ENCODE measurements at places on chromosomes 12 and 14.

GRCh38 chr12:2341871-2342270 lies 289.1 kb downstream of the CACNA1C start:
- DNase-seq: no peak

DNA sequence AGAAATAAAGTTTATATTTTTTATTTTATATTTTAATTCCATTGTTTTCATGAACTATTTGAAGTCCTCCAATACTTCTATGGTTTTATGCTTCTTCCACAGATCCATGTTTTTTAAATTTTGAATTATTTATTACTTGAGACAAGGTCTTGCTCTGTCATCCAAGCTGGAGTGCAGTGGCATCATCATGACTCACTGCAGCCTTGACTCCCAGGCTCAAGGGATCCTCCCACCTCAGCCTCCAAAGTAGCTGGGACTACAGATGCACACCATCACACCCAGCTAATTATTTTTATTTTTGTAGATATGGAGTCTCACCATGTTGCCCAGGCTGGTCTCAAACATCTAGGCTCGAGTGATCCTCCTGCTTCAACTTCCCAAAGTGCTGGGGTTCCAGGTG lies 28.8 kb upstream of the DLGAP5 start:
- no peak for DNase-seq

- DNase-seq: no peak
These were observed 67.2 kb downstream of the NOS1 start for GRCh38 chr12:117294189-117294603.

GRCh38 chr12:50222275-50222783 lies 55.2 kb upstream of the CERS5 start:
- DNase-seq: no peak

DNA sequence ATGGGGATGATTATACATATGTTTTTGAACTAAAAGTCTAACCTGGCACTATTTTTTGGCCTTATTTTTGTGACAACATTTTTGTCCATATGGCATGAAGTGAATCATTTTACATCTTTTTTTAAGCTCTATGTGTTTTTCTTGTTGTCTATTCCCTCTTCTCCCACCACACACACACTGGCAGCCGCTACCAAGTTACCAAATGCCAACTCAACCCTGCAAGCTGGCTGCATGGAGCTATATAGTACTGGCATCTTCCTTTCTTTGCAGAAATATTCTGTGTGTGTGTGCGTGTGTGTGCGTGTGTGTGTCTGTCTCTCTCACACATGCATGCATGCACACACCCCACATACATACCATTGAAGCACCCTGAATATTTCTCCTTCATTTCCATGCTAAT lies 278.9 kb upstream of the SOX5 start:
- DNase-seq: no peak
